ENCODE measurements at places on chromosomes 11 and 22.

- DNase-seq = no peak
Observed at GRCh38 chr11:72930008-72930407, 115.8 kb downstream of the ATG16L2 start.

DNA sequence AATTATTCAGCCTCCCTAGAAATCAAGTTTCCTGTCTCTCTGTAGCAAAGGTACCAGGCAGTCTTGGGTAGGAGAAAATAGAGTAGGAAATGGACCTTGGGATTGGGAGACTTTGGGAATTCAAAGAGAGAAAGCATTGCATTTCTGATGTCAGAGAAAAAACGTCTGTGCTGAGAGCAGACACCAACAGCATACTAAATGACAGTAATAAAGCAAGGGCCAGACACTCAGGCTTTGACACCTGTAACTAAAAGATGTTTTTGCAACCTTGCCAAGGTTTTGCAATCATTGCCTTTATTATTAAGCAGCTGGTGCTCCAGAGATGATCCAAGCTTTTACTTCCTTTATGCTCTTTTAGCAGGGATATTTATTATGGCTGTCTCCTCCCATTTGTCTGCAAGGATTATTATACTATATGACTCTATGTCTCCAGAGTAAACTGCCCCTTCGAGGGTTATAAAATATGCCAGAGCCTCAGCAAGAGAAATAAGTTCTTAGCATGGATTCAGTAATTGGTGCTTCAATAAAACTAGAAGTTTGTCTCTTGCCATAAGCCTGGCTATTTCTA, 85.2 kb upstream of the GRAMD1B start:
- no peak for DNase-seq

DNA sequence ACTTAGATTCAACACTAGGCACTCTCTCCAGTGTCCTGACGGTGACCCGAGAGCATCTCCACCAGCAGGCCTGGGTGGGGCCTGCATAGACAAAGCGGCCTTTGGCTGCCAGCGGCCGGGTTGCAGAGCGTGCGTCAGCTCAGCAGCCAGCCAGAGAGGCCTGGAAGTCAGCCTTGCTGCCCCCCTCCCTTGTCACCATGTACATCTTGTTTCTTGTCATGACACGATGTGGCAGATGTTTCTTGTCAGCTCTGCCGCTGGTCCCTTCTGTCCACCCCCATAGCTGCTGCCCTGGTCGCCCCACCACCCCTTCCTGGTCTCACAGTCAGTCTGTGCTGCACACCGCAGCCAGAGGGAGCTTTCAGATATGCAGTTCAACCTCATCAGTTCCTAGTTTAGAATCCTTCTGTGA, 33.1 kb upstream of the CBX7 start:
- DNase-seq = no peak

DNA sequence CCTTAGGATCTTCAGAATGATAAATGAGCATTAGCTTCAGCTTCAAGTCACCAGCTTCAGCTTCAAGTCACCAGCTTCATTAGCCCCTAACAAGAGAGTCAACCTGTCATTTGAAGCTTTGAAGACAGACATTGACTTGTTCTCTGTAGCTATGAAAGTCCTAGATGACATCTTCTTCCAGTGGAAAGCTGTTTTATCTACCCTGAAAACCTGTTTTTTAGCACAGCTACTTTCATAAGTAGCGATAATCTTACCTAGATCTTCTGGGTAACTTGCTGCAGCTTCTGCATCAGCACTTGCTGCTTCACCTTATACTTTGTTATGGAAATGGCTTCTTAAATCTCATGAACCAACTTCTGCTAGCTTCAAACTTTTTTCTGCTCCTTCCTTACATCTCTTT, 85.7 kb downstream of the PGR start:
- no peak for DNase-seq

- DNase-seq = no peak
Observed at GRCh38 chr22:37079668-37080171, 28.2 kb downstream of the KCTD17 start.

DNA sequence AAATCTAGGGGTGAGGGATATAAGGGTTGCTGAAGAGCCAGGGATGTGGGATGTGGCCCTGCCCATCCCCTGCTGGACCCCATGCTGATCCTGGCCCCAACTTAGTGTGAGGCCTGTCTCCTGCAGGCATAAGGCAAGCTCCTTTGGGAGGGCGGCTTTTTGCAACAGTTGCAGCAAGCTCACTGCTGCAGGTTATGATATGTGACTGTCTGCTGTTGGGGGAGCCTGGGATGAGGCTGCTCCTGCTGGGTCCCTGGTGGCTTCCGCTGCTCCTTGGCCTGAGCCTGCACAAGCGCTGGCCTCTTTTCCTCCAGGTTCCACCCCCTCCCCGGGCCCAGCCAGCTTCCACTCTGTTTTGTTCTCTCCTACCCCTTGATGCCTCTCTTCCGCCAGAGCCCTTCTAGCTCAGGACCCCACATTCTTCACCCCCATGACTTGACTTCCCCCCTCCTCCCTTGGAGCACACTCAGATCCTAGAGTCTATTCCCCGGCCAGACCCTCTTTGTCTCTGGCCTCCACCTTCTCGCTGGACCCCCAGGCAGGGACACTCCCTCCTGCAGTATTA, 35.0 kb upstream of the SYT13 start:
- no peak for DNase-seq

- DNase-seq = no peak
Observed at GRCh38 chr11:49221112-49221511, 12.7 kb upstream of the FOLH1 start.

- no peak for DNase-seq
Observed at GRCh38 chr22:49976439-49977175, 16.0 kb downstream of the PIM3 start.

GRCh38 chr11:71097506-71098240, 154.7 kb downstream of the SHANK2 start:
- DNase-seq = no peak

DNA sequence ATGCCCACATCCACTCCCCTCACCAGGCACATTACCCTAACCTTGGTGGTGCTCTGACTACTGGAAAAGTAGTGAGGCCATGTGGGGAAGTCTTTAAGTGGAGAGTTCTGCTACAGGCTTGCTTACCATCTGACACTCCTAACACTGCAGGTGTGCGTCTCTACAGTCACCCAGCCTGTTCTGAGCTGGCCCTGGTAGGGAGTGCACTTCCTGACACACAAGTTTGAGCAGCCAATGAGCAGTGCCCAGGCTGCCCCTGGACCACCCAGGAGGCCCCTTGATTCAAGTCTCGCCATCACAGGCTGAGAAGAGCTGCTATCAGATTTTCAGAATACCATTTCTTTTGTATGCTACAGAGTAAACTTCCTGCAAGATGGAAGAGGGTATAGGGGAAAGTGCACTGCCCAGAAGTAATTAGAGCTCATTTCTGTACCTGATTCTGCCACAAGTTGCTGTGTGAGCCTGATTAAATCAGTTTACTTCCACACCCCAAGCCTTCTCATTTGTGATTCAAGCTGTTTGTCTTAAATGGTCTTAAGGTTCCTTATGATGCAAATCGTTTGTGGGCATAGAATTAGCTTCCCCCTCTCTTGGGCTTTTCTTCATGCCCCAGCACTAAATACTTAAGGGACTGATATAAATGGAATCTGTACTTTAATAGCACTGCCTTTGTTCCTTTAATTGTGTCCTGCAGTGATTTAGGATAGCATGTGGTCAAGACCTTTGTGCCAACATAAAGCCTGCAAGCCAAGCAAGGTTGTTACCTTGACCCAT, 22.2 kb downstream of the OPCML start:
- DNase-seq = no peak

DNA sequence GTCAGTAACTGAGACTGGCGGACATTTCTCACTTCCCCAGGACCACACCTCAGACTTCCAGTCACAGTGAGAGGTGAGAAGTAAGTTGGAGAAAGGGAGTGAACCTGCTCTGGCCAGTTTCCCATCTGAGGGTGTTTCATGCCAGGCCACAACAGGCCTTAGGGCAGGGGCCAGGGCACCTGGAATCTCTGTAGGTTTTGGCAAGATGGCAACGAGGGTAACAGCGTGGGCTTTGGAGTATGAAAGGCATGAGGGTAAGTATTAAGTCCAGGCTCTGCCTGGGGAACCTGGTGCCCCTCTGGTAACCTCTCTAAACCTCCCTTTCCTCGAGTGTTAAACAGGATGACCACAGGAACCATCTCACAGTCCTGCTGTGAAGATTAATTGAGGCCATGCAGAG, 28.5 kb upstream of the ABCC8 start:
- DNase-seq = no peak

GRCh38 chr11:65556470-65557279, 1.5 kb downstream of the LTBP3 start:
- no peak for DNase-seq

- peak; percentile 31 for DNase-seq
Observed at GRCh38 chr11:111097191-111097590, 148.3 kb upstream of the POU2AF2 start.

DNA sequence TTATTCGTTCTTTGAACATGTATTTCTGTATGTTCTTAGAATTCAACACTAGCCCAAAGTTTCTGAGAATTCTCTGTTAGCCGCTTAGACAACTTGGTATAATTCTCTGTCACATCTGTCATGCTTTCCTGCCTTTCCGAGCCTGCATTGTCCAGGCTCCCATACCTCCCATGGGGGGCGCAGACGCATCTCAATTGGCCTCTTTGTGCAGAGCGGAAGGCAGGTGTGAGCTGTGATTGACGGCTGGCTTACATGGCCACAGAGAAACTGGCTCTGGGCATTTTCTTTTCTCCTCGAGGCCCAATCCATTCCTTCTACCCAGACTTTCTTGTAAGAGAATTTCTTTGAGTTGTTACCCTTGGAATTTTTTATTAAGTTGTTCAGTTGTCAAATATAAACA, 132.7 kb upstream of the SESN3 start:
- DNase-seq = no peak

DNA sequence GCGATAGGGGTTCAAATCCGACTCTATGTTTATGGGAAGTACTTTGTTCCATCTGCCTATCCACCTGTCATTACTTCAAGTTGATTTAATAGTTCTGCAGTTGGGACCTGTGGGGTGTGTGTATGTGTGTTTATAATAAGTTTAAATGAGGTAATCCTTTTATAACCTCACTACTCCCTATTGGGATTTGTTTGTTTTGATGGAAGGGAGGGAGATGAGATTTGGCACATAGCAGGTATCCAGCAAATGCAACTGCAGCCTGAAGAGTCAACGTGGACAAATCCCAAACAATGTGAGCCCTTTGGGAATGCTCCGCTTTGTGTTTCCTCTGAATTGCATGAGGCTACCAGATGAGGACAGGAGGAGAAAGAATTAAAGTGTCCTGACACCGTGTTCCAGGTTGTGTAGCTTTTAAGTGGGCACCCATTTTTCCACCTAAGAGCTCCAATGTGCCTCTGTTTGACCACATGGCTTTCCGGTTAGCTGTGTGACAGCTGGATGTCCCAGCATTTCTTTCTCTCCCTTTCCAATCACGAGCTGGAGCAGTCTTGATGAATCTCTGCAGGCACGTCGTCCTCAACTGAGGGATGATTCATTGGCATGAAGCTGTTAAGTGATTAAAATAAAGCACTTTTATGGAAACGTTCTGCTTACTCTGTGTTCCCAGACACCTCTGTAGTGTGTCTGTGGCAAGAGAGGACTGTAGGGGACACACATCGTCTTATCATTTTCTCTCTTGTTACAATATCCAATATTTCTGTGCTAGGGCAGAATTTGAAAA, 610.7 kb downstream of the NTM start:
- peak; percentile 5 for DNase-seq

- no peak for DNase-seq
Observed at GRCh38 chr11:116366980-116367645, 405.7 kb downstream of the BUD13 start.

DNA sequence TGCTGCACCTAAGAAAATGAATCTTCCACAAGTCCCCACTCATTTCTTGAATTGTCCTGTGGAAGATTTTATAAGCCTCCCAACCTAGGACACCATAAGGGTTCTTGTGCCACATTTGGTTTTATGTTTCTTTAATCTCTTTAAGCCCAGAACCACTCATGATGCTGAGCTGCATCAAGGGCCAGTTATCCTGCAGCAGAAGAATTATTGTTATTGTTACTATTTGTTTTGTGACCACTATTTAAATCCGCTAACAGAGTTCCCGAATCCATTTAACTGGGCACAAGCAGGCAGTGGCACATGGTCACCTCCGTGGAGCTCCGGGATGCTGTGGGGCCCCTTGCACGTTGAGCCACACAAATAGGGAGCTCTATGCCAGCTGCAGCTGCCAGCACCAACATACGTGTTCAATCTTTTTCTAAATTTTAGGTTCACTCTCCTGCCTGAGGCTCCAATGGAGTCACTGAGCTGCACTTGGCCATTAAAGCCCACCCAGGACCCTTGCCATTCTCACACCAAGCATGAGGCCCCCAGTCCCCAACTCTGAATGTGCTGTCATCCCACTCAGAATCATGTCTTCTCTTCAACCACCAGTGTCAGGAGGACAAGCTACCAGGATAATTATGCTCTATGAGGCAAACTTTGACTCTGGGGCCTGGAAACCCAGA, 60.6 kb downstream of the DGCR2 start:
- no peak for DNase-seq

GRCh38 chr11:114130115-114130576, 70.6 kb downstream of the ZBTB16 start:
- DNase-seq = no peak

GRCh38 chr11:30868626-30869081, 282.5 kb upstream of the MPPED2 start:
- no peak for DNase-seq

DNA sequence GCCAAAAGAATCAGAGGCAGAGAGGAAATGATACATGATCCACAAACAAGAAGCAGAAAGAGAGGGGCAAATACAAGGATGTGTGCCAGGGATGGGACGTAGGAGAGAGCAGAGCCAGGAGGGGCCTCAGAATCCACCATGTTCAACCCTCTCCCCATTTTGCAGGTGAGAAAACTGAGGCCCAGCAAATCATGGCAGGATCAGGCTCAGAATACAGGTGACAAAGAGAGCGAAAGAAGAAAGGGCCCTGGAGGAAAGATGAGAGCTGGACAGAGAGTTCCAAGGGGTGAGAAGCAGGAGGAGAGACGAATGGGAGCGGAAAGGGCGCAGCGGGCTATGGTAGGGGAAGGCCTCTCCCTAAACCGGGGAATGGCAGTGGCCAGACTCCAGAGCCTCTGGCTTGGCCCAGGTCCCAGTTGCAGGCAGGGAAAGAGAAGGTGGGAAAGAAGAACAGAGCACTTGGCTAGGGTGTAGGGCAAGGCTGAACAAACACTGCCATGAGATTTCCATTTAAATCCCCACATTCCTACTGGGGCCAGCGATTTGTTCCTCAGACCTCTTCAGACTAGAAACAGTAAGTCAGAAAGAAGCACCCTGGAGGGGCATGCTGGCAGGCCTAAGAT, 44.4 kb upstream of the TSKU start:
- DNase-seq = no peak

Data from foreskin melanocyte (primary cell).